NCI-H2029 (cell line): ENCODE measurements at places on chromosomes 4 and X.
A peak's percentile ranks its signal among the peaks of the same experiment; 100 is the strongest.

DNA sequence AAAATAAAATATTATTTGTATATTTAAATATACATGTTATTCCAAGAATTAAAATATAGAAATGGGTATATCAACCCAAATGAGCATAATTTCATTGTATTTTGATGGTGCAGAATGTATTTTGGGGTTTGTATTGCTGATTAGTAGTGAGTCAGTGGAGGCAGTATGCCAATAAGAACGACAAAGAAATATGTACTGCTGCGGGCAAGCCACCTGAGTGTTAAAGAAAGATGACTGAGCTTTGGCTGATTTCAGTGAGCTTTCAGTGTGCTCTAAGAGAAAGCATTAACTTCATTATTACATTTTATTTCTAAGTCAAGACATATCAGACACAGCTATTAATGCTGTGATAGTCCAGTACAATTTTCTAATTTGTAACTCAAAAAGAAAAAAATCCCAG, 297.8 kb downstream of the ANK2 start:
- DNase-seq = no peak

GRCh38 chr4:103774326-103774825, 54.6 kb upstream of the TACR3 start:
- no peak for DNase-seq

- peak; percentile 12 for DNase-seq
These were observed at the start of gene CHST7 for GRCh38 chrX:46573331-46573891. TSS of gene CHST7 (plus strand) at chrX:46573765. CDS start at chrX:46573932, 167 bp downstream.

DNA sequence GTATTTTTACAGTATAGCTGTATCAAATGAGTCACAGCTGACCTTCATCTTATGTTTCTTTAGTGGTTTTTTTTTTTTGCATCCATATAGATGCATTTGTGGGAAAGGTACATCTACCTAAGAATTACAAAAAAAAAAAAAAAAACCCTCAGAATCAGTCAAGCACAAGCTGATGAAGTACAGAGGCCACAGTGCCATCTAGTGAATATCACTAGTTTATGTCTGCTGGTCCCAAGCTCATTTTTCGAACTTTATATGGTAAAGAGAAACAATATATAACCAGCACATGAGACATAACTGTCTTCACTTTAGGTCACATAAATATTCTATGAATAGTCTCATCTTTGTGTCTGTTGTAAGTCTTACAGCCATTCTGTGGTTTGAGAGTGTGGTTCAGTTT, 220.1 kb downstream of the DLG3 start:
- peak; percentile 4 for DNase-seq

DNA sequence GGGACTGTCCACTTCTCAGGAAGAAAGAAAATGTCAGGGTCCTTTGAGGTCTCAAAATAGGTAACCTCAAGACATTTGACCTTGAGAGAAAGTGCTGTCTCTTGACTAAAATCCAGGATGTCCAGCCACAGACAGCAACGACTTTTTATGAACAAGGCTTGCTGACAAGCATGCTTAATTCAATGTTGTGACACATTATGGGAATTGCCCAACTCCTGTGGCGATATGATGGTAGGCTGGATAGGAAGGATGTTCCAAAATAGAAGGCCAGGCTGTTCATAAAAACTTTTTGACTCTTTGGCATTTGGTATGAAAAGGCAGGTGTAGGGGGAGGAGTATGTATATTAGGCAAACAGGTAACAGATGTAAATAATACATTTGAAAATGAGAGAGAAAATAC, 50.8 kb upstream of the EDNRA start:
- DNase-seq = no peak

DNA sequence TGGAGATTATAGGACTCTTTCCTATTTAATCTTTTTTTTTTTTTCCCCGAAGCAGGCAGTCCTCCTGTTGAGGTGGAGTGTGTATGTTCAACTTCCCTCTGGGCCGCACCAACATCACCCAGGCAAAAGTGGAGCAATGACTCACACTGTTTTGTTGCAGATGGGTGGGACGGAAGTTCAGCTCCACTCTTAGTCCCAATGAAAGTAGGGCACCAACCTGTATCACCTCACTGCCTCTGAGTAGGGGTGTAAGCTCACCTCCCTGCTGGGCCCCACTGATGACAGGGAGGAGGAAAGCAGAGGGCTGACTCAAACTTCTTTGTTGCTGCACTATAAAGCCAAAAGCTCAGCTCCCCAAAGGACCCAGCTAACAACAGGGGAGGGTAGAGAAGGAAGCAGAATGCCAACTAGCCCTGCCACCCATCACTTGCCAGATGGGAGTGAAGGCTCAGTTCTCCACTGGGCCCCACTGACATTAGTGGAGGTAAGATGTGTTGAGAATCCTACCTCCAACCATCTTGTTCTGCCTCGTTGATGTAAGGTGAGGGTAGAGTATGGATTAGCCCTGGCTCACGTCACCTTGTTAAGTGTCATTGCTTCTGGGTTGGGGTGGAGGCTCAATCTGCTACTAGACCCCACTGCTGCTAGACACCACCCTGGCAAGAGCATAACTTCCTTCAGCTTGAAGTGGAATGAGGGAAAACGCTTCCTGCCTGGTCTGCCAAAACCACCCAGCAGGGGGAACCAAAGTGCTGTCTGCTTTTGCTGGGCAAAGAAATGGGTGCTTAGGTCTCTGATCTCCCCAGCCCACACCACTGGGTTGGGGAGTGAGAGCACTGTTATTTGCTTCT, 14.1 kb downstream of the RPS6KA3 start:
- DNase-seq = peak; percentile 46

DNA sequence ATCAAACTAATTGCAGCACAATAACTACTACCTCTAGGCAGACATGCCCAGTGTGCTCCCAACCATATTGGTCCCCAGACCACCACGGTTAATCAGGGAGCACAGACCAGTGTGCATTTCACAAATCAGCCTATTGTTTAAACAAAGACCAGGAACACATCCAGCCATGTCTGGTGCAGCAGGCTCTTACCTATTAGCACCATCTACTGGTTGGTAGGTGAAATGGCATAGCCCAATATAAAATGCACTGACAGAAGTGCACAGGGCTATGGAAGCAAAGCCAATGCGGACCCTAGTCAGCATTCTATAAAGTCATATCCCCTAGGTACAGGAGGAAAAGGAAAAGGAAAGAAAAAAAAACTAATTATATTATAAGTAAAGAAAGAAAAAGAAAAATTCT, 15.5 kb upstream of the CYLC1 start:
- no peak for DNase-seq

GRCh38 chr4:125111323-125111722, 203.4 kb upstream of the FAT4 start:
- DNase-seq = no peak

DNA sequence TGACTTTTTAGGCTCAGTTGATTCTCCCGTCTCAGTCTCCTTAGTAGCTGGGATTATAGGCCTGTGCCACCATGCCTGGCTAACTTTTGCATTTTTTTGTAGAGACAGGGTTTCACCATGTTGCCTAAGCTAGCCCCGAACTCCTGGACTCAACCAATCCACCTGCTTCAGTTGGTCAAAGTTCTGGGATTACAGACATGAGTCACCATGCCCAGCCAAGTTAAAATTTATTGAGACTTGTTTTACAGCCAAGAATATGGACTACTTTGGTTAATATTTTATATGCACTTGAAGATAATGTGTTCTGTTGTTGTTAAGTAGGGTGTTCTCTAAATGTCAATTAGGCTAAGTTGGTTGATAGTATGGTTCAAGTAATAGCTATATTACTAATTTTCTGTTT, 58.7 kb downstream of the CYTL1 start:
- no peak for DNase-seq

DNA sequence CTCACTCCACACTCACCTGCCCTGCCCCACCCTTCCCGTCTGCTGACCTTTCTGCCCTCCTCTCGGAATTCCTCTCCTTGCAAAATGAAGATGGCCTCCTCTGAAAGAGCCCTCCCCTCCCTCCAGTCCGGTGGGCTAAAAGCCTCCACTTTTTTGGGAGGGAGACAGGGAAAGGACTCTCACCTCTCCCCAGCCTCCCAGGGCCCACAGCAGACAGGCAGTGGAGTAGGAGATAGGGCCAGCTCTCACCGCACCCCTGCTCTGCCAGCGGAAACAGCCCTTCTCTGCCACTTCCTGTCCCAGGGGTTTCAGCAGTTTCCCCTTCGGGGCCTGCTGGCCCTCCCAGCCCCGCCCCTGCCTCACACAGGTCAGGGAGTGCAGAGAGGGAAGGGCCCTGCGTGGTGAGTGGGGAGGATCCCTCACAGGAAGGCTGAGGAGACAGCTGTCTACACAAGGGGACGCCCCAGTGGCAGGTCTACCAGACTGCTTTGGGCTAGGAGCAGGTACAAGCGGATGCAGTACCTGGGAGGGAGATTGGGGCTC, 18.2 kb downstream of the ELF4 start:
- DNase-seq = no peak
